Left renal cortex interstitium (tissue), 4 donors: ENCODE measurements at places on chromosomes 4 and X.

DNA sequence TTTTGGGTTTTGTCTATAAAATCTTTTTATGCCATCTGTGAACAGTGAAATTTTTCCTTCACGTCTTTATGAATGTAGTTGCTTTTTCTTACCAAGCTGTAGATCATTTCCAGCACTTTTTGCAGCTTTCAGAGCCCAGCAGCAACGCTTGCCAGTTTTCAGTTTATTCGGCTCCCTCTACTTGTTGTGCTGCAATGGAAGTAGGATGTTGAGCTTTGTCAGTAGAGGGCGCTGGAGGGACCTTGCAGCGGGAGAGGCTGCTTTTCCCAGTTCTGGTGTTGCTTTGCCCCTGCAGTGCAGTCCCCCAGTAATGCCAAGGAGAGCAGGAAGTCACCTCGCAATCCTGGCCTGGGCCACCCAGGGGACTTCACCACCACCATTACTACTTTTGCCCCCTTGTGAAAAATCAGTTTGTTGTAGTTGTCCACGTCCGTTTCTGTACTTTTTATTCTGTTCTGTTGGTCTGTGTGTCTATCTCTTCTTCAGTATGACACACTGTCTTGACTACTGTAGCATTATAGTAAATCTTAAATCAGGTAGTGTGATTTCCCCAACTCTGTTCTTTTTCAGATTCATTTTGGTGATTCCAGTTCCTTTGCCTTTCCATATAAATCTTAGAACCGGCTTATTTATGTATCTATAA, 21.8 kb downstream of the CMC4 start:
- no peak for DNase-seq

- no peak for DNase-seq
Measured at GRCh38 chr4:156313497-156313896, 359.8 kb upstream of the CTSO start.

- no peak for DNase-seq
Measured at GRCh38 chrX:153765138-153766079, 1.4 kb downstream of the PLXNB3 start.

- no peak for DNase-seq
Measured at GRCh38 chr4:107780665-107781064, 44.1 kb upstream of the SGMS2 start.

GRCh38 chrX:13076176-13076961, 31.9 kb upstream of the FAM9C start:
- DNase-seq, result no peak

- DNase-seq, result no peak
Measured at GRCh38 chr4:26746802-26747213, 113.8 kb upstream of the STIM2 start.

- no peak for DNase-seq
Measured at GRCh38 chr4:125319311-125319710, 4.6 kb downstream of the FAT4 start.

DNA sequence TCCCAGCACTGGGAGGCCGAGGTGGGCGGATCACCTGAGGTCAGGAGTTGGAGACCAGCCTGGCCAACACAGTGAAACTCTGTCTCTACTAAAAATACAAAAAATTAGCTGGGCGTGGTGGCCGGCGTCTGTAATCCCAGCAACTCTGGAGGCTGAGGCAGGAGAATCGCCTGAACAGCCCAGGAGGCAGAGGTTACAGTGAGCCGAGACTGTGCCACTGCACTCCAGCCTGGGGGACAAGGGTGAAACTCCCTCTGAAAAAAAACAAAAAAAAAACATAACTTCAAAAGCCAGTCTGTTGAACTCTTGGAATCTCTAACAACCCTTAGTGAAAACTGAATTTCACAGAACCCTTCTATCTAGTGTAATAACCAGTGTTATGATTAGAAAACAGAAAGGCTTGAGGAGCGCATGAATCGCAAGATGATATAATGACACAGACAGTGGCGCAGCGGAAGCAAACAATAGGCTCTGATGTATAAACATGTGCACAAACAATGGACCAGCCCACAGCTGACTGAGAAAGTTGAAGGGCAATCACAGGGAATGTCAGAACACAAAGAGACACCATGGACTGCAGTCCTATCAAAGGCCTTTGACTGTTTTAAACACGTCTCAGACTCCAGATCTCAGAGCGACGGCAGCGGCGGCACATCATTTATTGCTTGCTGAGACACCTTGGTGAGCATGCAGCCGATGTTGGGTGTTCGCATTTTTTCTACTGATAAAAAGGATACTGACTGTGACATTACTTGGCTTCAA, 81.6 kb downstream of the NSUN7 start:
- DNase-seq, result no peak

DNA sequence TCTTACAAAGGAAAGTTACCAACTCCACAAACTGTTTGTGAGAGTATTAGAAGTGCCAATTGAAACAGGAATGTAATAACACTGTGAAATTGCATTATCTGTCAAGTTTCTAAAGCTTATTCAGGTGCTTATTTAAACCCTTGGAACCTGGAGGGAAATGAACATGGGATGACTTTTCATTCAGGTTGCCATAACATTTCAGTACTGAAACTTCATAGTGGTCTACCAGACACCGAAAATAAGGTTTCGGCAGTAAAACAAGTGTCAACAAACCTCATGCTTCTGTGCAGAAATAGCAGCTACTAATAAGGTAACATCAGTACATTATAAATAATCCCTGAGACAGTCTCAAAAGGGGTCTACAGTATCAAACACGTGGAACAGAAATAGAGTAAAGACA, 890.7 kb upstream of the INTU start:
- no peak for DNase-seq

DNA sequence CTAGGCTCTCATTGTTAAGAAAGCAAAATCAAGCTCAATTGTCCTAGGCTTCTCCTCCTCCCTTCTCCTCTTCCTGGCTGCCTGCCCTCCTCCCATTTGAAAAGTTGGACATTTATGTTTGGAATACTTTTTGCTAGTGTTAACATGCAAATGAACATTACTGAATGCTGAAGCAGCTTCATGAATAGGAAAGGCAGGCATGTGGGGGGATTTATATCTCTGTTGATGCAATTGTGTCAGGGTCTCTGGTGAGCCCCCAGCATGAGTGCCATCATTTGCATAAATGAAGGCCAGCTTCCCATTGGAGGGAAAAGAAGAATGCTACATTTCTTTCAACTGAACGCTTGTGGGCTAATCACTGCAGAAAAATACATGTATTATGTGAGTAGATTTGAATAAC, 160.1 kb upstream of the NDST3 start:
- no peak for DNase-seq

DNA sequence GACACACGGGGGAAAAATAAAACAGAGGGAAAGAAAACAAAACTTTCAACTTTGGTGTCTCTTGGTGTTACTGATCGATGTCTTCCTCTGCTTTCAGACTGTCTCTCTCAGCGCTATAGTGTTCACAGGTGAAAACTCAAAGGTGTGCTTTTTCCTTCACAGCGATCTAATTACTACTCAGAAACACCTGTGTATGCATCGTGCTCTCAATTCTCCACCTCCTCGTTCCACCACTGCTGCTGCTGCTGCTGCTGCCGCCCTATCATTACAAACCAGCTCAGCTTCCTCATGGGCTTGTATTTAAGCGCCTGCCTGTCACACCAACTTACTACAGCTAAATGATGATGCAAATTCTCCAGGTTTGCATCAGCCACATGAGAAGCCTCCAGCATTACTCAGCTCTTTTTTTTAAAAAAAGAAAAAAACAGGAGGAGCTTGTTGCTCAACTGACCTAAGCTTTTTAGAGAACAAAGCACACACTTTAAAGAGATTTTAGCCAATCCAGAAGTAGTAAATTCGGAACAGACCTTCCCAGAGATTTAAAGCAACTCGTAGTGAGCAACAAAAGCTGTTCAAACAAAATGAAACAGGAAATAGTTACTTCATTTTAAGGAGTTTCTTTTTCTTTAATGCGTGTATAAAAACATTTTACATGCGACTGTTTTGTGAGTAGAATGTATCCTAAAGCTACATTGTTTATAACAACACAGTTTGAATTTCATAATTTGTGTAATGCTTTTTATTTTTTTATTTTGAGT, at the start of gene SLC7A11:
SLC7A11 (minus strand) TSS at position 274 of the 758 bp plus-strand sequence. CDS start 280 bp downstream, outside the sequence.
- DNase-seq, result peak; percentile 73

DNA sequence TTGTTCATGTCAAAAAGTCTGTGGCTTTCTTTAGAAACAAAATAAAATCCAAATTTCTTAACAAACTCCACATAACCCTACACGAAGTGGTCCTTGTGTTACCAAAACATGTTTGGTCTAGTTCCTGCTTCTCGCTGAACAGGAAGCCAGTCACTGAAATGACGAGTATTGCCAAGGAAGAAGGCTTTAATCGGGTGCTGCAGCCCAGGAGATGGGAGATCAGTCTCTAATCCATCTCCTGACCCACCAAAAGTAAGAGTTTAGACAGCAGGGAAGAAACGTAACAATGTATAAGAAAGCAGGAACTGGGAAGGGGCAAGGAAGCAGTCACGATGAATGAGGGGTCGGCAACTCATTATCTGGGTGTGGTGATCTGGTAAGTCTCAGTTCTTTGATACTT, 144.6 kb upstream of the MAP9 start:
- no peak for DNase-seq

- no peak for DNase-seq
Measured at GRCh38 chrX:44931441-44931973, 58.5 kb downstream of the KDM6A start.

GRCh38 chr4:147118528-147118927, 172.9 kb upstream of the TTC29 start:
- no peak for DNase-seq

GRCh38 chrX:15483891-15484290, 9.2 kb downstream of the PIR start:
- DNase-seq, result no peak

DNA sequence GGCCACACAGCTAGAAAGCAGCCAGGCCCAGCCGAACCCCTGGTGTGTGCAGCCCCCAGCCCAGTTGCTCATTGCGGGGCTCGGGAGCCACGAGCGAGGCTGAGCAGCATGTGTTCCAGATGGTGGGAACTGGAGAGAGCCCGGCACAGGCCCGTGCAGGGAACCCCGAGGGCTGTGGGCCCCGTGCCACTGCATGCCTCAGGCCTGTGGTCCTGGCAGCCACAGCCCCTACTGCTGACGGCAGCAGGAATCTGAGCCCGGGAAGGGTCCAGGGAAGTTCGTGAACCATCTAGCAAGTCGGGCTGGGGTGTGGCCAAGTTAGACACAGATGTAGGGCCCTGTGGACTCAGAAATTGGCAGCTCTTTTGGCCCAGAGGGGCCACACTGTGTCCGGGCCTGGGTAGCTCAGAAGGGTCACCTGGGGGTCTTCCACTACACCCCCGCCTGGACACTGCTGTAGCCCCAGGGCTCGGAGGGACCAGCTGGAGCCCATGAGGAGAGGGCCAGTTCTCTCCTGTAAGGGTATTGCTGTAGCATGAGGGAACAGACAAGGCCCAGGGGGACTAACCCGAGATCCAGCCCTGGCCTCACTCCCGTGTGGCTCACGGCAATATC, 12.1 kb downstream of the HTRA3 start:
- DNase-seq, result no peak

GRCh38 chr4:170399581-170400293, 310.0 kb upstream of the AADAT start:
- no peak for DNase-seq

- peak; percentile 86 for DNase-seq
Measured at GRCh38 chrX:130165703-130166502, at the start of gene AIFM1. AIFM1 (minus strand) TSS chrX:130165841; CDS start chrX:130165656, 185 bp downstream.

DNA sequence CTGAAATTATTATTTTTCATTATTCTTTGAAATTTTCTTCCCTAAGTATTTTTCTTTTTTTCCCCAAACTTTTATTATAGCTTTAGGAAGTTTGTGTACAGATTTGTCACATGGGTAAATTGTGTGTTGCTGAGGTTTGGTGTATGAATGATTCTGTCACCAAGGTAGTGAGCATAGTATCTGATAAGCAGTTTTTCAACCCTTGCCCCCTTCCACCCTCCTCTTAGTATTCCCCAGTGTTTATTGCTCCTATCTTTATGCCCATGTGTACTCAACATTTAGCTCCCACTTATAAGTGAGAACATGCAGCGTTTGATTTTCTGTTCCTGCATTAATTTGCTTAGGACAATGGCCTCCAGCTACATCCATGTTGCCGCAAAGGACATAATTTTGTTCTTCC, 103.9 kb upstream of the MAGEB2 start:
- DNase-seq, result no peak

DNA sequence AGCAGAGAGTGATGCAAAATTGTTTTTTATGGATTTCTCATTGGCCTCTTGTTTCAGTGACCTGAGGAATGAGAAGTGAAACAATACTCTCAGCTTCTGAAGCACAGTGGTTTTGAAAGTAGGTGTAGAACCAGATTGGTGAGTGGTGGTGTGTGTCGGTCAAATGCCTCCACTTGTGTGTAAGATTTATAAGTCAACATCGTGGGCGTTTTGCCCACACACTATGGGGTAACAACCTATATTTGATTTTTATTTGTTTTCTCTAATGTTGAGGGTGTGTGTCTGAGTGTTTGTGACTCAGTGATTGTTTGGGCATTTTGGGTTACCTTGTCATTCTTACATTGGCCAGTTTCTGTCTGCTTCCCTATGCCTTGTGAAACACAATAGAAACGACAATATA, 23.3 kb downstream of the ADGRL3 start:
- DNase-seq, result no peak

GRCh38 chr4:17033768-17034181, 135.3 kb upstream of the LDB2 start:
- peak; percentile 77 for DNase-seq

GRCh38 chrX:47030339-47030738, 47.9 kb upstream of the RGN start:
- DNase-seq, result peak; percentile 9

GRCh38 chr4:167000141-167000852, 234.0 kb downstream of the SPOCK3 start:
- no peak for DNase-seq

DNA sequence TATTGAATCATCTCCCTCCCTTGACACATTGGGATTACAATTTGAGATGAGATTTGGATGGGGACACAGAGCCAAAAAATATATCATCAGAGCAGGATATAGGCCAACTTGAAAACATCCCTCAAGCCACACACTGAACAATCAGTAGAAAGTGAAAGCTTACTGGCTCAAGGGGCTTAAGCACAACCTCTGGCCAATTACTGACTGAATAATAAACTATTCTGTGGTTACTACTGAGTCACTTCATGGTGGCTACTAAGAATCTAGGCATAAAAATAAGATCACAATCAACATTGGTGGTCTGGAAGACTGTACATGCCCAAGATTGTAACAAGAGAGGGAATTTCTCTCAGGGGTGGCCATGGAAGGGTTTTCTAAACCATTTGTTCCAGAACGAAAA, 27.4 kb upstream of the GPR174 start:
- no peak for DNase-seq

DNA sequence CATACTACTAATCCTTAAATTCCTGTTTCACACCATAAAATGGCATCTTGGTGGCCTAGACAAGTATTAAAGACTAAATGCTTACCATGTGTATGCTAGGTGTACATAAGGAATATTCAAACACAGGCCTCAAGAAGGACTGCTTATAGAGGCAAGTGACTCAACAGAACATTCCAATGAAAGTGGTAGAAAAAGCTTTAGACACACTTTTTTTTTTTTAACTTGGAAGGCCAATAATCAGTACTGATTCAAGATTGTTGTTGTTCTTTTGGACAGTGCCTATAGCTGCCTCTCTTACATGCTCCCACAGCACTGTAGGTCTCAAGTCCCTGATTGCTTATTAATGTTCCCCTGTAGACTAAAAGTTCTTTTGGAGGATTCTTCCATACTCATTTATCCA, 77.6 kb downstream of the FBXL5 start:
- DNase-seq, result no peak

- DNase-seq, result no peak
Measured at GRCh38 chr4:185904381-185904780, 92.4 kb upstream of the SORBS2 start.
